ENCODE measurements at places on chromosomes 4 and X.

DNA sequence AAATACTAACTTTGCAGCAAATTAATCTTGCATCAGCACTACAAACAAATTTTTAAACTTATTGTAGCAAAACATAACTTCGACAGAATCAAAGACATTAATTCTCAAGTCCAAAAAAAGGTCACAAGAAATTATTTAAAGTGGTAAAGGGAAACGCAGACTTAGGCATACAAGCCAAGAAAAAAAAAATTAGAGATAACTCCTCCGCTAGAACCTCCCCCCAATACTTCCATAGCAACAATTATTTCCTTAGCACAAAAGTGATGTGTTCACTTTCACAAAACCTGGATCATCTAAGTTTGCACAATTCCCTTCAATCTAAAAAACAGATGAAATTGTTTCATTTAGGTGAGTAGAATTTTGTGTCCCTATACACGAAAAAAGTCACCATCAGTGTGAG is 1.1 kb downstream of the LRBA start:
- no peak for DNase-seq

DNA sequence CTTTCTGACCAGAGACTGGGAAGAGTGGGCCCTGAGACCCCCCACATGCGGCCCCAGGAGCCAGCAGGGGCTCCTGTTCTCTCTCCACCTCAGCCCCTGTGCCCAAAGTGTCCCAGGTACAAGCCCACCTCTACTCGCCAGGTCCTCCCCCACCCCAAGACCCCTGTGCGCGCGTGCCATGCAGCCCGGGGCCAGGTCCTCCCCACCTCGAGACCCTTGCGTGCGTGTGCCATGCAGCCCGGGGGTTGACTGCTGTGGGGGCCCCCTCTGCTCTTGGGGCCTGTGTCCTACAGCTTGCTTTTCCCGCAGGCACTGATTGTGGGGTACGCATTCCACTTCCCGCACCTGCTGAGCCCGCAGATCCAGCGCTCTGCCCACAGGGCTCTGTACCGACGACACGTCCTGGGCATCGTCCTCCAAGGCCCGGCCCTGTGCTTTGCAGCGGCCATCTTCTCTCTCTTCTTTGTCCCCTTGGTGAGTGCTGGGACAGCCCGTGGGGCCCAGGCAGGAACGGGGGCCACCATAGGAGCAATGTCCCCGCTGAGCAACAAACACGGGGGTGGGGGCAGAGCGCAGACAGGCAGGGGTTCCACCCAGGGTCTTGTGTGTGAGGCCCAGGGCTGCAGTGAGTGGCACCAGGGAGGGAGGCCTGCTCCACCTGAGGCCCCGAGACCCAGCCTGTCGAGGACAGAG is 20.3 kb downstream of the DGKQ start:
- DNase-seq, result no peak

- DNase-seq, result peak; percentile 20
Measured at GRCh38 chrX:47191331-47191730, 2.3 kb upstream of the UBA1 start.

GRCh38 chr4:30725562-30725961 is 5.4 kb downstream of the PCDH7 start:
- DNase-seq, result no peak

DNA sequence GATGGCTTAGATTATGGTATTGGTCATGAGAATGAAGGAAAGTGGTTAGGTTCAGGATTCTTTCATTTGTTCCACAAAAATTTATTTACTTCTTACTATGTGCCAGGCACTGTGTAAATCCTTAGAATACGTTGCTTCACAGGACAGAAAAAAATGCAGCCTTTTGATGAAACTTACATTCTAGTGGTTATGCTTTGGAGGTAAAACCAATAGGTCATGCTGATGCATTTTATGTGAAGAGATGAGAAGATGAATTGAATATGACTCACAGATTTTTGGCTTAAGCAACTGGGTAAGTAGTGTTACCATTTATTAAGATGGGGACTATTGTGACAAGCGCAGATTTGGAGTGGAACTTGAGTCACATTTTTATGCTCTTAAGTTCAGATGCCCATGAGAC is 165.3 kb downstream of the GLRA2 start:
- no peak for DNase-seq

GRCh38 chr4:182141061-182141460 is 102.1 kb upstream of the TENM3 start:
- no peak for DNase-seq

- no peak for DNase-seq
Measured at GRCh38 chrX:154828016-154828408, 6.5 kb downstream of the SMIM9 start.

- DNase-seq, result no peak
Measured at GRCh38 chr4:94412658-94413038, 39.1 kb upstream of the PDLIM5 start.

DNA sequence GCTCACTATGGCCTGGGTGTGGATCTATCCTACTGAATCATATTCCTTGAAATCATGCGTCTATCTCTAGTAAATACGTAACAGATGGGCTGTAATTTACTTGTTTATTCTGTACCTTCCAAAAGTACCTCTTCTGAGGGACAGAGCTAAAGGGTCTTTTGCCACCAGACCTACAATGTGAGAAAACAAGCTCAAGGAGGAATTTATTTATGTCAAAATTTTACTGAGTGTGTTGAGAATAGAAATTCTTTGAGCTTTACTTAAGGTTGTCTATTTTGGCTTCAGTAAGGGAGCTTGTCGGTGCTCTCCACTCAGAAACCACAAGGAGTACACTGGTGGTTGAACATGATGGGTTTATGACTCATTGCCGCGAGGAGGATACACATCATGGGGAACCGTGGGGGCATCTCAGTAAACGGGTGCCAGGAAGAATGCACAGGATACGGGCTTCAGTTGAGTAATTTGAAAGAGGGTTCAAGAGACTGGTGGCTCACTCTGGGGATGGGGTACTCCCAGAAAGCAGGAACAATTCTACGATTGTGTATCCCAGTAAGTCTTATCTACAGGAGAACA is 3.0 kb downstream of the ANK2 start:
- no peak for DNase-seq
